ENCODE measurements at places on chromosomes 3 and 15.

DNA sequence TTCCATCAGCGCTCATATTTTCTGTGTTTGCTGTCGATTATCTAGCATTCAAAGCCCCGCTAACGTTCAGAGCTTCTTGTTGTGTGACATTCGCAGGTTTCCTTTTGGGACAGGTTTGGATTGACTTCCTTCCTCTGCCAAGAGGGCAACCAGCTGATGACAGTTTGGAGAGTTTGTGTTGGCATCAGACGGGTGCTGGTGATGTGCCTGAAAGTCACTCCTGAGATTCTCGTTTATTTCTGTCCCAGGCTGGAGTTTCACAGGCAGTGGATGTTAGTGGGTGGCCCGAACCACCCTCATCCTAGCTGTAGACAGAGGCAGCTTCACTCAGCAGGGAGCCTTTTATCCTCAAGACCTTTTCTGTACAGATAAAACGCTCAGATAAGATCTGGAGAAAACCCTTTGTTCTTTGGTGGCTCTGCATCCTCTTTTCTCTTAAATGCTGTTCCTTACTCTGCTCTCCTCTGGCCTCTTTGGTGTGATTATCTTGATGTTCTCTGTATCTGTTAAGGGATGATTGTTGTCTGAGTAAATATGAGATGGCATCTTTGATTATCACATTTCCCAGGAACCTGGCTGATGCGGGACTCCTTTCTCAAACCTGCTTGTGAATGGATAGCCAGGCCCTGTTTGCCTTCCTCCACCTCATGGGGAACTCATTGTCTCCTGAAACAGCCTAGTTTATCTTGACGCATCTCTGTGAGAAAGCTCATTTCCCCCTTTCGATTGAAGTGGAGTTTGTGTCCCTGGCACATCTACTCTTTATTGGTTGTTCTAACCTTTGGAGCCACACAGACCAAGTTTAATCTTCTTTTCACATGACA is 35.9 kb downstream of the CGNL1 start:
- DNase-seq = no peak

DNA sequence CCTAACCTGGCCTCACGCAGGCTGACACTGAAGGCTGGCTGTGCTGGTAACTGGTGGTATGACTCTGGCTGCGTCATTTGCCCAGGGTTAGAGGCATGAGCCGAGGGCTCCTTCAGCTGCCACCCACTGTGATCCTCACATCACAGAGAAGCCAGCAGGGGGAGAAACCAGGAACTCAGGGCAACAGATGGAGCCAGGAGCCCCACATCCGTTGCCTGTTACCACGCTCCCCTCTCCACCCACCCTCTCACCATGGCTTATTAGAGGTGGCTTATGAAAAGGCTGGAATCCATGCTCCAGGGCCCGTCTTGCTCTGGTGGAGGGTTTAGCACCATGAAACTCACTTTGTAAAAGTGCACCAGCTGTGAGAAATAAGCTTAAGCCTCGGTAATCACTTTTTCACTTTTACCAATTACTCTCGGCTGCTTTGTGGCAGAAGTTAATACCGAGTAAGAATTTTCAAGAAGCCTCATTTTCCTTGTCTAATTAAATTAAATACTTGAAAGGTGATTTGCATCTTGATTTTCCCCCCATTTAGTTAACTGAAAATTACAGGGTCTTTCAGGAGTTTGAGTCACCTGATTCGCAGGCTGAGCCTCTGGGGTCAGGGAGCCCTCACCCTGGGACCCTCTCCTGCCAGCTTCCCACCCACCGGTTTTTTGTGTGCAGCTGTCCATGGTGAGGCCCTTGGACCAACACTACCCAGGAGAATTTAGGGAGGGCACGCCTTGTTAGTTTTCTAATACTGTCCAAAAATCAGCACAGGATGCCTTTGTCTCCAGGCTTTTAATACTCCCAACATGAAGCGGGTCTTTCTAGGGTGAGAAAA is 60.9 kb downstream of the ASB7 start:
- DNase-seq = no peak

- peak; percentile 72 for DNase-seq
Observed at GRCh38 chr3:192850451-192850981, 67.1 kb downstream of the MB21D2 start.

- peak; percentile 43 for DNase-seq
Observed at GRCh38 chr3:152269831-152270734, 1.4 kb downstream of the MBNL1 start.

DNA sequence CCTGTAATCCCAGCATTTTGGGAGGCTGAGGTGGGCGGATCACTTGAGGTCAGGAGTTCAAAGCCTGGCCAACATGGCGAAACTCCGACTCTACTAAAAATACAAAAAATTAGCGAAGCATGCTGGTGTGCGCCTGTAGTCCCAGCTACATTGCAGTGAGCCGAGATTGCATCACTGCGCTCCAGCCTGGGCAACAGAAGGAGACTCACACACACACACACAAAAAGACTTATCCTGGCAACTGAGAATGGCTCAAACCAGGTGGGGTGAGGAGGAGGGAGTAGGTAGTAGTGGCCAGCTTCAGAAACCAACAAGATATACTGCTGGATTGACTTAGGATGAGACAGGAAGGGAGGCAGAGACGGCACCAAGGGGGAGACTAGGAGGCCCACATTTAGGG is 53.4 kb upstream of the APEH start:
- no peak for DNase-seq

GRCh38 chr3:177760803-177761202 is 563.5 kb upstream of the TBL1XR1 start:
- DNase-seq = no peak

- DNase-seq = no peak
Observed at GRCh38 chr15:100221471-100222348, 120.1 kb downstream of the ADAMTS17 start.

DNA sequence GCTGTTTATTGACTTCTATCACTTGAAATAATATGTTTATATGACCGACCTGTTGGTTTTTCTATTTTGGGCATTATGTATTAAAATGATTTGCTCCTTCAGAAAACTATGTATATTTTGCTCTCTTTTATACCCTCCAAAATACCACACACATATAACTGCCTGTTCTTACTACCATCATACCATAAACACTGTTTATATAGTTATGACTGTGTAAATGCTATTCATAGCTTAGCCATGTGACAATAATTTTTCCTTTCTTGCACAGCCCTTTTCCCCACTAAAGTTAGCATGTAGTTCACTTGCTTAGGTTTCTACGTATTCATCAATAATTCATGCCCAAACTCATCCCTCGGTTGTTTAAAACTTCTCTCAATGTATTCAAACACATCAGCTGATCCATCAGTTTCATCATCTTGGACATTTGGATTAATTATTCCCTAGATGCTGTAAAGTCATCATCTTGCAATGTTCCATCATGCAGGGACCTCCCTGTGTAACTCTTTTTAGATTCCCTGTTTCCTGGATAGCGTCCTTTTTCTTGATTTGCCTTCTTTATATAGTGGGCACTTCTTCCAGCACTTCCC is 8.2 kb upstream of the RYK start:
- no peak for DNase-seq

DNA sequence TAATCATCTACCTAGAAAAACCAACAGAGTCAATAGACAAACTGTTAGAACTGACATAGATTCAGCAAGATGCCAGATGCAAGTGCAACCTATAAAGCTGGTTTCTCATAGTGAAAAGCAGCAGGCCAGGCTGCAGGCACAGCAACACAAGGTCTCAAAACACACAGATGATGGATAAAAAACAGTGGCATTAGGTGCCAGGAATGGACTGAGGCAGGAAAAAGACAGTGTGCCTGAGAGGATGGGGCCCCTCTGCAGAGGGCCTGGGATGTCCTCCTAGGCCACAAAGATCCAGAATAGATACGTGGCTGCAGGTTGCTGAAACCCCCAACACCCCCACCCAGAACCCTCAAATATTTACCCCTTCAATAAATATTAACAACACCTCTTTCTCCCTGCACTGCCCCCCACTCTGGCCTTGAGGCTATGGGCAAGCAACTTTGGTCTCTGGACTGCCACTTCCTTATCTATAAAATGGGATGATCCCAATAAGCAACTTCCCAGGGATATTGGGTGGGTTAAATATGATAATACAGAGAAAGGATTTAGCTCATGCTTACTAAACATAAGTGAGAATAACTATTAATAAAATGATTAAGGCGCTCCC is 35.2 kb upstream of the FGD5 start:
- DNase-seq = no peak

- no peak for DNase-seq
Observed at GRCh38 chr3:183924956-183925355, 40.3 kb upstream of the PARL start.

DNA sequence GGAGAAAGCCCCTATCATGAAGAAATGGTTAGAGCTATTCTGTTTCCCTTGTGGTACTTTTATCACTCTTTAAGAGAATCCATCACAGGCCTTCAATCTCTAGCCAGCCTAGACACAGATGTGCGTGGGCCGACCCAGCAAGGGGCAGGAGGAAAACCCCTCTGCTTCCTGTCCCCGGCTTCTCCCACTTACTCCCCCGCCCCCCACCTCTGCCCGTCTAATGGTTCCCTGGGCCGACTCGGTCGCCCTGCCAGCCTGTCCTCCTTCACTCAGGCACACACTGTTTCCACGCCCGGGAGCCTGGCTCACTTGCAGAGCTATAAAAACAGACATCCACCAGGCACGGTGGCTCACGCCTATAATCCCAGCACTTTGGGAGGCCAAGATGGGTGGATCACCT is 58.3 kb upstream of the TFRC start:
- DNase-seq = no peak

- peak; percentile 21 for DNase-seq
Observed at GRCh38 chr15:52217186-52217585, 26.0 kb upstream of the GNB5 start.

DNA sequence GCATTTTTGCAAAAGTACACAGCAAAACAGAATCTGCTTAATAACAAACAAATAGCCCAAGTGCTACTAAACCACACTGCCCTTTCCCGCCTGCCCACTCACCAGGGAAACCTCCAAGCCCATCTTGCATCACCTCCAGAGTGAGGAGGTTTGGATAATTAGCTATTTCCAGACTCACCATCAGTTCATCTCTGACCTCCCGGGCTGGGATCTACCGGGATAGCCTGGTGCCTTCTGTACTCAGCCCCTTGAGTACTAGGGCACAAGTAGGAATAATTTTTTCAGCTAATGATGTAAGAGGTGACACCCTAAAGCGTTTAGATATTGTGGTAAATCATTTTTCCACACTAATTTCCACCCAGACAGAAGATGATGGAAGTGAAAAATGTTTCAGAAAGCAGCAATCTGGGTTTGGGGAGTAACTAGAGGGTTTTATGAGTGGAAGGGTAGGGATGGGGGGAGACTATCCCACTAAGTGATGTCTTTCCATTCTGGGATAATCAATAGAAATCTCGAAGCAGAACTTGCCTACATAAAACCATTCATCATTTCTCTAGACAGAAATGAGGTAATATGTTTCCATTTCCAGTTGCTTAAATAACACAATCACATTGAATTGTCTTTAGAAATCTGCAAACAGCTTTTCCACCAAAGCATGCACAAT is 40.9 kb downstream of the TAFA4 start:
- DNase-seq = no peak

- no peak for DNase-seq
Observed at GRCh38 chr3:195086341-195086740, 184.6 kb downstream of the XXYLT1 start.

- no peak for DNase-seq
Observed at GRCh38 chr15:50939911-50940310, 31.4 kb downstream of the AP4E1 start.

- DNase-seq = no peak
Observed at GRCh38 chr15:42503825-42504224, 8.4 kb downstream of the SNAP23 start.

- no peak for DNase-seq
Observed at GRCh38 chr15:98881526-98882520, 125.8 kb downstream of the PGPEP1L start.

DNA sequence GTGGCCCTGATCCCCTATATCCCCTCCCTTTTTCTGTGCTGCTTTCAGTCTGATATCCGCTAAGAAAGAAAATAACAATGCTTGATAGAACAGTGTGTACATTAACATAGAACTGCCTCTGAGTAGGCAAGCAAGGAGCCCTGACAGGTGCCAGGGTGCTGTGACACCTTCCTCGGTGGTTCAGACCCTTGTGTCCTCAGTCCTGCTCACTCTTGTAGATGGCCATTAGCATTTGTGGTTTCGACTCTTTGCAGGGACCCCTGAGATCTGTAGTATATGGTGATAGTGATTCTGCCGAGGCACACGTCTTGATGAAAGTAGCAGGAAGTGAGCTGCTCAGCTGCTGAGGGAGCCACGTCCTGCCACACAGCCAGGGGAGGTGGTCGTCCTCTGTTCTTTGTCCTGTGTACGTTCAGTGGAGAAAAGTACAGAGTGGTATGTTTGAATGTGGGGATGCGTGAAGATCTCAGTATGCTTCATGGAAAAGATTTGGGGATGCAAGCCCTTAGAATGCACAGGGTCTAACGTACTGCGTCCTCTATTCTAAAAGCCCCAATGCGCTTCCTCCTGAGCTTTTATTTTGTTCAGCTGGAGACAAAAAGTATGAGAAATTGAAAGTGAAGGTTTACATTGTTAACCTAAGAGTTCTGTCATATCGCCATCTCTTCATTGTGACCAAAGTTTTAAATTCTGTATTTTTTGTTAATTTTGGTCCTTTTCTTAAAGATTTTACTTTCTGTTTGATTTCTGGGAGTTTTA is 35.4 kb downstream of the PXYLP1 start:
- peak; percentile 28 for DNase-seq

DNA sequence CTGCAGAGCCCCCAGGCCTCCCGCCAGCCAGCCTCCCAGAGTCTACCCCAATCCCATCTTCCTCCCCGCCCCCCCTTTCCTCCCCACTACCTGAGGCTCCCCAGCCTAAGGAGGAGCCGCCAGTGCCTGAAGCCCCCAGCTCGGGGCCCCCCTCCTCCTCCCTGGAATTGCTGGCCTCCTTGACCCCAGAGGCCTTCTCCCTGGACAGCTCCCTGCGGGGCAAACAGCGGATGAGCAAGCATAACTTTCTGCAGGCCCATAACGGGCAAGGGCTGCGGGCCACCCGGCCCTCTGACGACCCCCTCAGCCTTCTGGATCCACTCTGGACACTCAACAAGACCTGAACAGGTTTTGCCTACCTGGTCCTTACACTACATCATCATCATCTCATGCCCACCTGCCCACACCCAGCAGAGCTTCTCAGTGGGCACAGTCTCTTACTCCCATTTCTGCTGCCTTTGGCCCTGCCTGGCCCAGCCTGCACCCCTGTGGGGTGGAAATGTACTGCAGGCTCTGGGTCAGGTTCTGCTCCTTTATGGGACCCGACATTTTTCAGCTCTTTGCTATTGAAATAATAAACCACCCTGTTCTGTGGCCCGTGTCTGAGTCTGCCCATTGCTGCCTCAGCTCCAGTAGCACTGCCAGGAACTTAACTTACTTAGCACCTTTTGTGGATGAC is 32.2 kb downstream of the PTPN23 start:
- DNase-seq = no peak

Measured in activated naive CD4-positive, alpha-beta T cell treated with Interleukin-2 at 50 U/mL for 16 hours (primary cell).